RPMI8226 (cell line): ENCODE measurements at places on chromosomes 16 and 17.

DNA sequence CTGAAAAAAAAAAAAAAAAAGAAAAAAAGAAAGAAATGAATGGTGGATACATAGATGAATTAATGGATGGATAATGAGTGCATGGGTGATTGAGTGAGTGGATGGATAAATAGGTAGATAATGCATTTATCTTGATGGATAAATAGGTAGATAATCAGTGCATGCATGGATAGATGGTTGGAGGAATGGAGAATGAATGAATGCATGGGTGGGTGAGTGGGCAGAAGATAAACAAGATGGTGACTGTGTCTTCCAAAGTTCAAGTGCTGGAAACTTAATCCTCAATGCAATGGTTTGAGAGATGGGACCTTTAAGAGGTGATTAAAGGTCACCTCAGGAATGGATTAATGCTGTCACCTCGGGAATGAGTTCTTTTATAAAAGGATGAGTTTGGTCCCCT is 6.8 kb upstream of the RNF112 start:
- no peak for DNase-seq

DNA sequence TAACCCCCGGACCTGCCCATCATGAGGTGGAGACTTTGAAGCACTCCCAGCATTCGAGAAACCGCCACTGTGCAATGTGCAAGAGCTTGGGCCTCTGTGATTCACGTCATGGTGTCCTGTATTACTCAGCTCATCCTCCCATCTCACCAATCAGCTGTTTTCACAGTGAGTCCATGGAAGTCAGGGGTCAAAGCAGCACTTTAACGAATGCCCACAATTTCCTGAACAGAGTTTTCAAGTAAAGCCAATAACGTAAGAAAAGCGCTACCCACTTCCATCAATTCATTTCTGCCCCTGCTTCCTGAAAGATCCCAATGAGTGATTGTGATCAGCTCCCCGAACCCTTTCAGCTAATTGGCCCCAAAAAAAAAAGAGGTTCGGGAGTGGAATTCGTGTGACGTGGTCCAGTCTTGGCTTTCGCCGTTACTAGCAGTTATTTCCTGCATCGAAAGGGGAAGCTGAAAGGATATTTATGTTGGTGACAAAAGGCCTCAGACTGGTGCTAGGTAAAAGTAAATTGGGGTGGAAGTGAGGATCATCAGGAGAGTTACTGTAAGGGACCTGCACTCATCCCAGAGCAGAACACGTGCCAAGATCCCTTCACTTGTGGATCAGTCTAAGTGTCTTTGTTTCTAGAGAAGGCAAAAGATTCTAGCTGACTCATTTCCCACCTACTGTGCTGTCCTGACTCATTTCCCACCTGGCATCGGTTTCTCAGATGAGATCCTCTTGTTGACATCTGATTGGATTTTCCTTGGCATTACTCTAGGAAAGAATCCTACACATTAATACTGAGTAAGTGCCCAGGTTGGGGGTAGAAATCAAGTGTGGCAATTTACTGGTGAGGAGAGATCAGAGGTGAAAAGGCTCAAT is 136.7 kb upstream of the NUDT7 start:
- DNase-seq = no peak

DNA sequence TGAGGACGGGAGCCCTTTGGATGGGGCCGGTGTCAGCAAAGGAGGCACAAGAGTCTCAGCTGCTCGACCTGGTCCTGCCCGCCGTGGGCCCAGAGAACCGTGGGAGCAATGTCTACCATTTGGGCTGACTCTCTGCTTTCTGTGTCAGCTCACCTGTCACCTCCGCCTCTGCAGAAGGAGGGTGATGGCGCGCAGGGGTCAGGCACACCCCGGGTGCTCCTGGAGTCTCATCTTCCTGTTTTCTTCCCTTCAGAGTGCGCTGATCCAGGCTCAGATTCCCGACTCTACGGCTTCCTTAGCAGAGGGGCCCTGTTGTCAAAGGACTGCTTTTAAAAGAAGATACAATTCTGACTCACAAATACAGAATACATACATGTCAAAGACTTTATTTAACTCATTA is 167.1 kb downstream of the BANP start:
- no peak for DNase-seq

GRCh38 chr16:55944377-55944802 is 69.2 kb upstream of the CES5A start:
- DNase-seq = peak; percentile 56

GRCh38 chr16:17370223-17370707 is 100.5 kb downstream of the XYLT1 start:
- peak; percentile 36 for DNase-seq

- no peak for DNase-seq
These were observed 34.0 kb downstream of the OR1D5 start for GRCh38 chr17:3029213-3029913.

- no peak for DNase-seq
These were observed 9.2 kb downstream of the HIRIP3 start for GRCh38 chr16:29986231-29986630.

GRCh38 chr16:85234310-85235204 is 122.3 kb upstream of the CIBAR2 start:
- no peak for DNase-seq

DNA sequence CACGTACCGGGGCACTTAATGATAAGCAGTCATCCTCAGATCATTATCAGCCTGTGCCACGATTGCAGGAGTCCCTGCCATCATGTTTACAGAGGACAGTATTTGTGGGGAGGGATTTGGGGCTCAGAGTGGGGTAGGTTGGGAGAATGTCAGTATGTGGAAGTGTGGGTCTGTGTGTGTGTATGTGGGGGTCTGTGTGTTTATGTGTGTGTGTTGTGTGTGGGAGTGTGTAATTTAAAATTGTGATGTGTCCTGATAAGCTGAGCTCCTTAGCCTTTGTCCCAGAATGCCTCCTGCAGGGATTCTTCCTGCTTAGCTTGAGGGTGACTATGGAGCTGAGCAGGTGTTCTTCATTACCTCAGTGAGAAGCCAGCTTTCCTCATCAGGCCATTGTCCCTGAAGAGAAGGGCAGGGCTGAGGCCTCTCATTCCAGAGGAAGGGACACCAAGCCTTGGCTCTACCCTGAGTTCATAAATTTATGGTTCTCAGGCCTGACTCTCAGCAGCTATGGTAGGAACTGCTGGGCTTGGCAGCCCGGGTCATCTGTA is 13.5 kb upstream of the EFCAB13 start:
- DNase-seq = no peak

DNA sequence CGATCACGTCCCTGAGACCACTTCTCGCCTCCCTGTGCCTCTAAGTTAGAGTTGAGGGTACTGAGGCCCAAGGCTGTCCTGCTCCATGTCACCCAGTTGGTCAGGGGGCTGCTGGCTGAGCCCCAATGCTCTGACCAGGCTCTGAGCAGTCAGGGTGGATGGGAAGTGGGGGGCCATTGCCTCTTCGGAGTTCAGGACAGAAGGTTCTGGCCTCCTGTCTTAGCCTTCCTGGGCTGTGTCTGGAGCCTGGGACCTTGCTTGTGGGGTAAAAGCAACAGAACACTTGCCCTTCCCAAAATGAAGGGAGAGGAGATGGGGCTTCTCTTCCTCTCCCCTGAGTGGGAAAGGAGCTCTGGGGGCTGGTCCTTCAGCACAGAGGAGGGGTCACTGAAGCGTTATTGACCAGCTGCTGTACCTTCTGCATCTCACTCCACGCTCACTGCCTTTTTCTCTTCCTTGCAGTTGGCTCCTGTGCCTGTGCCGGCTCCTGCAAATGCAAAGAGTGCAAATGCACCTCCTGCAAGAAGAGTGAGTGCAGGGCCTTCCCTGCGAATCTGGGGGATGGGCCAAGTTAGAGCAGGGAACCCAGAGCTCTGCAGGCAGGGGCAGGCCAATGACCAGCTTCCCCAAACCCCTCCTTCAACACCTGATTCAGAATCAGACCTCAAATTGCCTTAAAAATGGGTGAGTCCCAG is 580 bp downstream of the MT1X start:
- DNase-seq = peak; percentile 47

- DNase-seq = no peak
These were observed 20.8 kb upstream of the NXPH3 start for GRCh38 chr17:49554694-49555494.

- no peak for DNase-seq
These were observed 174.6 kb downstream of the ZNF423 start for GRCh38 chr16:49681217-49681883.

DNA sequence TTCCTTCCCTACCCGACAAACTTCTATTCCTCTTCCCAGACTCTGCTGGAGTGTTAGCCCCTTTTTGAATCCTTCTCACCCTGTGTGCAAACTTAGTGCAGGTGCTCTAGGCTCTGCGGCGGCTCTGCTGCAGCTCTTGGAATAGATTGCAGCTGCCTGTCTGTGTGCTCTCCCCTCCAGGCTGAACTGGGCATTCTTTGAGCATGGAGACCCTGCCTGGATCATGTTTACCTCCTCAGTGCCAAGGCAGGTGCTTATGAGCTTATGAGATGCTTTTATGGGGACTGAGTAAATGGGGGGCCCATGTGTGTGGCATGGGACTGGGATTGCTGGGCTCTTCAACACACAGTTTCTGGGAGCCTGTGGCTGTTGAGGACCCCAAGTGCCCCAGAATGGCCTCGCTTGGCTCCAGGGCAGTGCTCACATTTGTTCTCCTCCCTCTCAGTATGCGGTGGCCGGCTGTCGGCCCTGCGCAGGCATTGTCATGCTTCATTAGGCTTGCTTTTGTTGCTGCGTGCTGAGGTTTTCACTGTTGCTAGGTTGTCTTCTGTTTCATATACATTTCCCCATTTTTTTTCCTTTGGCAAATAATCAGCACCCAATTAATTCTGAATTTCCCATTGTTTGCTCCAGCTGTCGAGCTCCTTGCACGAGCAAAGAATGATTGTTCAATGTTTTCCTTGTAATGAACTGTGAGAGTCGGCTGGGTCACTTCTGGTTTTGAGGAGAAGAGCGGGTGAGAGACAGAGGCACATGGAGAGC is 185.5 kb upstream of the NLRP1 start:
- DNase-seq = no peak

DNA sequence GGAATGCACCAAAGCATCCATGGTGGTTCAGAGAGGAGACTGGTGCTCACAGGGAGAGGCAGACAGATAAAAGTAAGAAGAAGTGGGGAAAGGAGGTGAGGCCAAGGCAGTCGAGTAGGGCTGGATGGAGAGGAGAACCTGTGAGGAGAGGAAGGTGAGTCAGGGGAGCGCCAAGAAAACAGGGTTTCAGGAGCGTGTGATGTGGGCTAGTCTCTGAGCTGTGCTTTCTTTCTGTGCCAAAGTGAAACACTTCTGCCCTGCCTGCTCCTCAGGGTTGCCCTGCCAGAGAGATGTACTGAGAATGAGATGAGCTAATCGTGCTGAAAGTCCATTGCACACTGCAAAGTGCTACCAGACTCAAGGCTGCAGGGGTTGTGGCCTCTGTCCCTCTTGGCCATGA is 310.7 kb upstream of the CCL2 start:
- no peak for DNase-seq

- DNase-seq = no peak
These were observed 163.5 kb downstream of the RAB11FIP4 start for GRCh38 chr17:31554930-31555329.

- no peak for DNase-seq
These were observed 17.7 kb upstream of the DOC2B start for GRCh38 chr17:199191-199604.

DNA sequence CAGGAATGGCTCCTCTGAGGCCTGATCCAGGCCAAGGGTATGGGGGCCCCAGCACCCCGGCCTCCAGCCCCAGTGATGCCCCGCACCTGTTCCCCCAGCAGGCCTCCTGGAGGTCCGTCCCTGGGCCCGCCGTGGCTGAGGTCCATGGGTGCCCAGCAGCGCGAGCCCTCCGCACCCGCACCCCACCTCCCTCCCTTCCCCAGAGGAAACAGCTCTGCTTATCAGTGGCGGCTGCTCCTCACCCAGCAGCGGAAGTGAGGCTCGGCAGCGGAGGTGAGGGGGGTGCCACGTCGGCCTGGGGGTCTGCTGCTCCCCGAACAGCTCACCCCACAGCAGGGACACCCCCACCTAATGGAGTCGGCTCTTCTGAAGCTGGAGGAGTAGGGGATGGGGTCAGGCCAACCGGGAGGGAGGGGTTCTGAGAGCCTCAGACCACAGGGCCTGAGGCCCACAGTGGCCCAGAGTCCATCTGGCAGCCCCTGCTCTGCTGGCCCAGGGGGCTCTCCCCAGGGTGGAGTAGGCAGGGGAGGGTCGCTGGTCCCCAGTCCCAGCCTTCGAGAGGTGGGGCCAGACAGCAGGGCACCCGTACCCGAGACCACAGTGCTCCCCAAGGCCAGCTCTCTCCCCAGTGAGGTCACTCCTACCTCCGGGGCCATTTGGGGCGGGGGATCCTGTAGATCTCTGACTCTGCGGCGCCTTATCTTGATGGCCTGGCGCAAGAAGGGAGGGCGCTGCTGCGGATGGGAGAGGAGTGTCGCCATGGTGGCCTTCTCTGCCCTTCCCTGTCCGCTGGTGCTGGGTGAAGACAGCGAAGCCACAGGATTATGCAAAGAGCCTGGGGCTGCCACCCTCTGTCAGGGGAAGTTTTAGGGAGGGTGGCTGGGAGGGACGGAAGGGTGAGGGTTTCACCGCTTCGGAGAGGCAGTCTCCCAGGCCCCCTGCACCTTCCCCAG is at the start of gene UNC13D:
Gene UNC13D (minus strand): TSS at position 828 of the 953 bp plus-strand sequence. CDS start 67 bp downstream, at position 761.
- DNase-seq = no peak

DNA sequence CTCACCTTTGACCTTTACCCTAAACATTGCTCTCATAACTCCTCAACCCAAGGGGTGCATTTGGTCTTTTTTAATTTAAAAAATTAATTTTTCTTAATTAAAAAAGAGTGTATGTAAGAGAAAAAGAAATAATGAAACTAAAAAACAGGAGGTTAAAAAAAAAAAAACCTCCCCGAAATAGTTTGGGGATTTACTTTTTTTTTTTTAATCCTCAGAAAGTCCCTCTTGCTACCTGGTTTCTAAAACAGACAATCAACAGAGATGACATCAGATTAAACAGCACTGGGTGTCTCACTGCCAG is 301.3 kb downstream of the SOX9 start:
- DNase-seq = no peak

GRCh38 chr17:79029327-79030009 is 5.5 kb downstream of the C1QTNF1 start:
- no peak for DNase-seq

DNA sequence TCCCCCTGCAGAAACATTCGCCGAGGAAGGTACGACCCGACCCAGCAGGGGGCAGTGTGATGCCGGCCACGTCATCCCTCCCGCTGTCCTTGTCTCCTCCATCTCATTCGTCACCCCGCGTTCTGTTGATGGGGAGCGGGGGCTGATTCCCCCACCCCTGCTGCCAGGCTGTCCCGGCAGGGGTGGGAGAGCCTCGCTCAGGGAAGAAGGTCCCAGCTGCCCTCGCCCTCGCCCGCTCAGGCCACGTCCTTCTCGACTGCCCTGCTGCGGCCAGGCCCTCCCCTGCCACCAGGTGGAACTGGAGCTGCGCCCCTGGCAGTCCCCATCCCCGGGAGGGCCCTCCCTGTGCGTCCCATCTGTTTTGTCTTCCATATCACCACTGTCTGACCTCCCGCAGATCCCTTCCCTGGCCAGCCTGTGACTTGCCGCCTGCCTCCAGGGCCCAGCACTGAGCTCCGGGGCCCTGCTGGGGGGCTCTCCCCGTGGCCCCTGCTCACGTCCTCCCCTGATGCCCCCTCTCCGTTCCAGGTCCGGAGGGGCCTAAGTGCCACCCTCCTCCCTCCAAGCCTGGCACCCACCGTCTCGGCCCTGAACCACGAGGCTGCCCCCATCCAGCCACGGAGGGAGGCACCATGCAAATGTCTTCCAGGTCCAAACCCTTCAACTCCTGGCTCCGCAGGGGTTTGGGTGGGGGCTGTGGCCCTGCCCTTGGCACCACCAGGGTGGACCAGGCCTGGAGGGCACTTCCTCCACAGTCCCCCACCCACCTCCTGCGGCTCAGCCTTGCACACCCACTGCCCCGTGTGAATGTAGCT is 20.6 kb downstream of the ADAM11 start:
- peak; percentile 82 for DNase-seq
